Kidney glomerular epithelial cell (primary cell): ENCODE measurements at places on chromosomes 2 and 18.

- no peak for DNase-seq
These were observed 71.2 kb upstream of the CCBE1 start for GRCh38 chr18:59768409-59768808.

- DNase-seq, result no peak
These were observed 70.2 kb downstream of the EPHA4 start for GRCh38 chr2:221501883-221502269.

DNA sequence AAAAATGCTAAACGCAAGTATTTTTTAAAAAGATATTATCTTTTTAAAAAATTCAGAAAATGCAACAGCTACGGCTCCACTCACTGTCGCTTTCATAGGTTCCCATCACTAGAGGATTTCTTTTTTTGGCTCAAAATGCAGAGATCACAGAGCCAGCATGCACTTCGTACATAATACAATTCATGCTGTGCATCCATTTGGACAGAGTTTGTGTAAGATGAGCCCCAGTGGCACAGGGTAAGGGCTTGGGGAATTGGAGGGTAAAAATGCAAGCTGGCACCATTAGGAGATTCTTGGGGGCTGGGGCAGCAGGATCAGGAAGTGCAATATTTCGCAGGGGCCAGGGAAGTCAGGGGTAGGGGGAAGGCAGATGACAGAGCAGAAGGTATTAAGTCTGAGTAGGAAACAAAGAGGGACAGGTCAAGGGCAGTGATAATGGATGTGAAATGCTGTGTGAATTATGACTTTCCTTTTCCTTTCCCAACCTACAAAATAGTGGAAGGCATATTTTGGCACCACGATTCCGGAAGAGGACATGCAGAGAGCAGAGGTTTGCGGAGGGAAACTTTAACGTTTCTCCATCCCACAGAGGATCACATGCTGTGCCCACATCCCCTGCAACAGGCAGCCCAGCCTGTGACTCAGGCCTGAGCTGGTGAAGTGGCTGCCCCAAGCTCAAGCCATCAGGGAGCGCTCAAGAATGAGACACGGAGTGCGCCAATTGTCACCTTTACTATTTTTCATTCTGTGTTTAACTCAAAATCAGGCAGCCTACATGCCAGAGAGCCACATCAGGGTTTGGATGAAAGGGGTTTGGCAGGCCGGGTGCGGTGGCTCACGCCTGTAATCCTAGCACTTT is 4.7 kb downstream of the CAPG start:
- no peak for DNase-seq

DNA sequence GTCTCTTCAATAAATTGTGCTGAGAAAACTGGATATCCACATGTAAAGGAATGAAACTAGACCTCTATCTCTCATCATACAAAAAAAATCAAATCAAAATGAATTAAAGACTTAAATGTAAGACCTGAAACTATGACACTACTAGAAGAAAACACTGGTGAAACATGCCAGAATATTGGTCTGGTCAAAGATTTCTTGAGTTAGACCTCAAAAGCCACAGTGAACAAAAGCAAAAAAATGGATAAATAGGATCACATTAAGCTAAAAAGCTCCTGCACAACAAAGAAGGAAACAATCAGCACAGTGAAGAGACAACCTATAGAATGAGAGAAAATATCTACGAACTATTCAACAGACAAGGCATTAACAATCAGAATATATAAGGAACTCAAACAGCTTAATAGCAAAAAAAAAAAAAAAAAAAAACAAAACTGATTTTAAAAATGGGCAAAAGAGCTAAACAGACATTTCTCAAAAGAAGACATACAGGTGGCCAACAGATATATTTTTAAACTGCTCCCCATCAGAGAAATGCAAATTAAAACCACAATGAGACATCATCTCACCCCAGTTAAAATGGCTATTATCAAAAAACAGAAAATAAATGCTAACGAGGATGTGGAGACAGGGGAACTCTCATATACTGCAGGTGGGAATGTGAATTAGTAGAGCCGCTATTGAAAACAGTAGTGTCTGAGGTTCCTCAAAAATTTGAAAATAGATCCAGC is 66.3 kb downstream of the NCKAP1 start:
- no peak for DNase-seq

GRCh38 chr2:107428781-107429180 is 397.9 kb upstream of the RGPD4 start:
- no peak for DNase-seq

DNA sequence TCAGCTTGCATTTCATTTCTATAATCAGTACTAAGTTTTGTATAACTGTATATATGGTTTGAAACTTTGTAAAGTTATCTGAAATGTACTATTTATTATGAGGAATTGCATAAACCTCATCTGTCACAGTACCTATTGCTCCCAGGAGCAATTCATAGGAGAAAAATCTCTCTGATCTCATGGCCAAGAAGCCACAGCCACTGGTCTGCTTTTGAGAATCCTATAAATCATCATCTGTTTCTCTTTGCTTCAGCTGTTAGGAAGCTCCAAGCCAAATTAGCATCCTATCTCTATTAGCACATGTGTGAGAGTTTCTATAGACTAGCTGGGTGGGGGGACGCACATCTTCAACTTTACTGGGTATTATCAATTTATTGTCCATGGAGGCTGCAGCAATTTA is 210.3 kb downstream of the CYP26B1 start:
- no peak for DNase-seq

- DNase-seq, result peak; percentile 22
These were observed 74.4 kb upstream of the ASB18 start for GRCh38 chr2:236338495-236339184.

DNA sequence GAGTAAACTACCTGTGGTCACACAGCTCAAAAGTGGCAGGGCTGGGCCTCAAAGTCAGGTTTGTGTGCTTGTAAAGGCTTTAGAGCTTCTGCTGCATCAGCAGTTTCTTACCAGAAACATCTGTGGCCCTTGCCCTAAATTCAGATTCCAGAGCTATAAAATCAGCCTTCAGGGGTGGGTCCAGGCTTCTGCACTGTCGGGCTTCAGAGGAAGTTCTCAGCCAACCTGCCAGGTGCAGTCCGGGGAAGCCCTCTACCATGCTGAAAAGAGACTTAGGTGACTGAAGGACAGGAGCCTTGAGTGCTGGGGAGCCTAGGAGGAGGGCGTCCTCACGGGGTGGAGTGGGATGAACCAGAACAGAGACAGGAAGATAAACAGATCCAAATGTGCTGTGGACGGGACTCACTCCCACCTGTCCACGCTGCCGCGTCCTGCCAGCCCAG is 69.9 kb upstream of the HS6ST1 start:
- DNase-seq, result no peak

- DNase-seq, result peak; percentile 32
These were observed at the start of gene SLC9A4 for GRCh38 chr2:102473020-102473419. TSS of gene SLC9A4 (plus strand) at chr2:102473226. CDS start at chr2:102473760, 534 bp downstream.

- no peak for DNase-seq
These were observed 110.5 kb downstream of the CCDC148 start for GRCh38 chr2:158346032-158346431.

DNA sequence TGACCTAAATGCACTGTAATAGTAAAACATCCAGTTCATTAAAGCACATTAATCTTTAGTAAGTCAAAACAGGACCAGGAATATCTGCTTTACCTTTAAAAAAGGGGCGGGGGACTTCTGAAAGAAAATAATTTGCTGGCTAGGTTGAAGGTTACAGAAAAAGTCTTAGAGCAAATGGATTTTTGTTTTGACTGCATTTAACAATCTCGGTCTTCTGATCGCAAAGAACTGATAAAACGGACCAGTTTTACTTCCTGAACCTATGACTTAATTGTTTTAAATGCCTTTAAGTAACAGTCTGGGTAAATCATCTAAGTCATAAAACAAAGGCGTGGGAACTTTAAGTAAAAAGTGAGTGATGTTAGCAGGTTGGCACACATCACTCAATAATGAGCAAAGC is 783 bp downstream of the BUB1 start:
- DNase-seq, result no peak

GRCh38 chr18:32804134-32804888 is 31.5 kb upstream of the KLHL14 start:
- DNase-seq, result no peak

- DNase-seq, result peak; percentile 77
These were observed 140.0 kb downstream of the MEIS1 start for GRCh38 chr2:66574701-66575624.

DNA sequence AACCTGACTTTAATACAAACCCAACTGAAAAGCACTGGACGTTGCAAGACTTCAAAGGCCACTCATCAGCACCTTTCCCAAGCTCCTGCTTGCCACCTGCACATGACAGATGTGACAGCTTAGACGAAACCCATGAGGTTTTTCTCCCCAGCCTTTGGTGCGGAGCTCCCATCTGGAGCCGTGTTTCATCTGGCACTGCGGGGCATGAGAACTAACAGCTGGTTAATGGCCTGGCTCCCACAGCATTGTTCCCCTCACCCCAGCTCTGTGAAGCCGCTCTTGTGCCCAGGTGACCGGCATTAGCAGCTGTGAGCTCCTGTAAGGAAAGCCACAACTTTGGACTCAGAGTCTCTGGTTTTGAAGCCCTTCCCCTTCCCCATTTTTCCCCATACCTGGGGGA is 50.9 kb downstream of the GALR1 start:
- no peak for DNase-seq
